NCI-H2171 (cell line): ENCODE measurements at places on chromosomes 4 and X.

GRCh38 chr4:54433686-54434085 is 204.6 kb downstream of the PDGFRA start:
- DNase-seq = no peak

- DNase-seq = no peak
Measured at GRCh38 chr4:63898961-63899360, 510.3 kb downstream of the TECRL start.

DNA sequence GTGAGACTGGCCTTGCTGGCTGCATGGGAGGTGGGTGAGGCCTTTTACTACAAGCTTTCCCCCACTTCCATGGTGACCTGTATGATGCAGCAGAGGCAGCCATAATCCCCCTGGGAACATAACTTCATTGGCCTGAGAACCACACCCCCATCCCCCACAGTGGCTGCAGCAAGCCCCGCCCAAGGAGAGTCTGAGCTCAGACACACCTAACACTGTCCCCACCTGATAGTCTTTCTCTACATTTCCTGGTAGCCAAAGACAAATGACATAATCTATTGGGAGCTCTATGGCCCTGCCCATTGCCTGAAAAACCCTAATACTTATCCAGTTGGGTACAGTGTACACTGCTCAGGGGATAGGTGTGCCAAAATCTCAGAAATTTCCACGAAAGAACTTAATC is 62.6 kb downstream of the GLUD2 start:
- no peak for DNase-seq

GRCh38 chr4:45317276-45317675 is 590.9 kb upstream of the GNPDA2 start:
- DNase-seq = no peak

GRCh38 chr4:69054578-69055200 is 41.6 kb upstream of the UGT2B7 start:
- no peak for DNase-seq

- DNase-seq = no peak
Measured at GRCh38 chr4:183405303-183405702, 39.1 kb upstream of the CDKN2AIP start.

DNA sequence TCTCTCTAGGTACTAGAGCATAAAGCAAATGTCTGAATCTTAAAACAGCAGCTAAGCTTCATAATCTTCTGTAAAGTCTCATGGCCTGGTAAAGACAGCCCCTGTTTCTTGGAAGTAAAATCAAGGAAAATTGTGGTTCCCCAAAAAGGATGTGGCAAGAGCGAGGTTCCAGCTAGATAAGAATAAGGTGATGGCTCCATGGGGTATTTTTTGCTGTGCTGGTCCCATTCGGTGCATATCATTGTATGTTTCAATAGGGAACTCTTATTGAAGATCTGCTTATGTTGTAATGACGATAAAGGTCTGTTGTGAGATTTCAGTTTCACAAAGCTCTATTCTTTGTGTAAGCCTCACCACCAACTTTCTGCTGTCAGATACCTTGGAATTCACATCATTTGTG is 316.9 kb upstream of the NOCT start:
- DNase-seq = no peak

- no peak for DNase-seq
Measured at GRCh38 chrX:1137531-1137930, 74.9 kb downstream of the CRLF2 start.

GRCh38 chrX:134948333-134949241 is 42.2 kb upstream of the SMIM10 start:
- DNase-seq = no peak

GRCh38 chr4:84582302-84582987 is 482 bp upstream of the CDS1 start:
- peak; percentile 85 for DNase-seq

DNA sequence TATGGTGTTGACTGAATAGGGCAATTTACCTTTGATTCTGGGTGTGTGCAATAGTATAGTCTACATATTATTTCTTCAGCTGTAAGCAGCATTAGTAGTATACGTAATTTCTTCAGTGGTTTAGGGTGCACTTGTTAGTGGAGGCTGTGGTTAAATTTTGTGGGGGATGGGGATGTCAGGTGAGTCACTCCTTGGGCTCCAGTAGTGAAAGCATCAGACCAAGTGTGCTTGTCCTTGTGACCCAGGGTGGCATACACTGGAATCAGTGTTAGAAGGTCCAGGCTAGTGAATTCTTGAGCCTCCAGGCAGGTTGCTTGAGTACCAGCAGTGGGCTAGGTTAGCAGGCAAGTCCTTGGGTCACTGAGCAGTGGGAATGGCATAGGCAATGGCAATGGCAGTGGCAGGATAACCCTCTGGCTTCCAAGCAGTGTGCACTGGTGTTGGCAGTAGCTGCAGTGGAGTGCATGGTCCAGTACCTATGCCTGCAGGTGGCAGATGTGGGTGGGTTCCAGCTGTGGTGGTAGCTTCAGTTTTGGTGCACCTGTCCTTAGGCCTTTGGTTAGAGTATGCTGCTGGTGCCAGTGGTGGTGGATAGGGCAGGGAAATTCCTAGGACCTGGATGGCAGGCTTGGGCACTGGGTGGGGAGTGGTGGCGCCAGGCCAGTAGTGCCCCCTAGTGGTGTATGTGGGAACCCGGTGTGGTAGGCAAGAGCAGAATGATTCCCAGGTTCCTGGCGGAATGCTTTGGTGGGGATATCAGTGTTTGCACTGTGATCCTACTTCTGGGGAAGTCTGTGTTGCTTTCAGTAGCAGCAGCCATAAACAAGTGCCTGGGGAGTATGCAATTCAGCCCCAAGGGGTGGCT is 531.0 kb downstream of the SMARCA1 start:
- DNase-seq = no peak
